ENCODE measurements at places on chromosomes 11 and 22.
A peak's percentile ranks its signal among the peaks of the same experiment; 100 is the strongest.

DNA sequence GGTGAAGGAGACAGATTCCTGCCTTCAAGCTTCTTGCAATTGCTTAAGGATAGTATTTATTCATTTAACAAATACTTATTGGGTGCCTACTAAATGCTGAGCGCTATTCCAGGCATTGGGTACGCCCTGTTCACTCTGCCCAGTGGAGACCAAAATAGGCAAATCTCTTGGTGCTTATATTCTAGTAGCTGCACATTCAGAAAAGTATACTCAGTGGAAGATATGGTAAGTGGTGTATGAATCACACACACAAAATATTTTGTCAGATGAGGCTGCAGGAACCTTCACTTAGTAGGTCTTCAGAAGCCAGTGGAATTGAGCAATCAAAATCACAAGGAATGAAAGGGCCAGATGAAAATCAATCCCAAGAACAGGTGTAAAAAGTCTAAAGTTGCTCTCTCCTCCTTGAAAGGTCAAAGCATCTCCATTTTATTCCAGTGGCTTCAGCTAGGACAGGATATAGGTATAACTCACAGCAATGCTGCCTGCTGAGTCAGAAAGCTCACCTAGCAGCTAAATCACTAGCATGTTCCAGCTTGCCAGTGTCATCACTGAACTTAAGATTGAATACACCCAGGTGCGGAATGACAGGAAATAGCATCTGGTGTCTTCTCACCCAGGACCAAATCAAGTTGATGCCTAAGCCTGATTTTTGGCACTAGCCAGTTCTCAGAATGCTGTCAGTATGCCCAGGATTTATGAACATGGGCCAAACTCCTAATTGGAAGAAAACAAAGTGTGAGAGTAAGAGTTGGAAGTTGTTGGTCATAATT is 83.9 kb downstream of the AMOTL1 start:
- no peak for DNase-seq

DNA sequence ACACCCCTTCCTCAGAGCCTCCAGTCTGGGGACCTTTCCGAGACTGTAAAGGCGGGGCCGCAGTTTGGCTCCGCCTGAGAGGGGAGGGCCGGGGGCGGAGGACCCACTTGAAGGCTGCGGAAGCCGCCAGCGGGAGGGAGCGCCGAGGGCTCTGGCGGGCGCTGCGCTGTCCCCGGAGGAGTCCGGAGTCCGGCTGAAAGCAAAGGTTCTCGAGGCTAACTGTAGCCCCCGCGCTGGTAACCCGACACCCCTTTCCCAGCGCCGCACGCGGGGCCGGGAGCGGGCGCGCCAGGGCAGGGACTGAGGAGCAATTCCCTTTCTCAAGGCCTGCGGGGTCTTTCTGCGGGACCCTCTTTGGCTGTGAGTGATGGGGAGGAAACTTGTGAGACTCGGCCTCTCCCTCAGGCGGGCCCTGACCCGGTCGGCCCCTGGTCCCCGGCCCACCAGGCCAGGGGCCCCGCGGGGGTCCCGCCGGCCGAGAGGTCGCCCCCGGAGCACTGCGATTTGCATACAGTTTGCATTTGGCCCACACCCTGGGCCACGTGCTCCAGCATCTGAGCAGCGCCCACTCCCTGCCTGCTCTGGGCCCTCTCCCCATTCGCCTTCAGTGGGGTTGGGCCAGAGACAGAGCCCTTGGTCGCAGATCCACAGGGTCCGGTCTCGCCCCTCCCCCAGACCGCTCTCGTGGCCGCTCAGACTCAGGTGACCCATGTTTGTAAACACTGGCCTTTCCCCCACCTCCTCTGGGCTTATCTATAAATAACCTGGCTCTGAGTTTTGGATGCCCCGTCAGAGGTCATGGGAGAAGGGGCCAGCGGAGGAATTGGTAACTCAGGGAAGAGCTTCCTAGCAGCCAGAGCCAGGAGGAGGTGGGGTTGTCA is 519 bp upstream of the ART5 start:
- peak; percentile 79 for DNase-seq

- peak; percentile 49 for DNase-seq
These were observed 35.5 kb downstream of the ACO2 start for GRCh38 chr22:41504397-41504796.

DNA sequence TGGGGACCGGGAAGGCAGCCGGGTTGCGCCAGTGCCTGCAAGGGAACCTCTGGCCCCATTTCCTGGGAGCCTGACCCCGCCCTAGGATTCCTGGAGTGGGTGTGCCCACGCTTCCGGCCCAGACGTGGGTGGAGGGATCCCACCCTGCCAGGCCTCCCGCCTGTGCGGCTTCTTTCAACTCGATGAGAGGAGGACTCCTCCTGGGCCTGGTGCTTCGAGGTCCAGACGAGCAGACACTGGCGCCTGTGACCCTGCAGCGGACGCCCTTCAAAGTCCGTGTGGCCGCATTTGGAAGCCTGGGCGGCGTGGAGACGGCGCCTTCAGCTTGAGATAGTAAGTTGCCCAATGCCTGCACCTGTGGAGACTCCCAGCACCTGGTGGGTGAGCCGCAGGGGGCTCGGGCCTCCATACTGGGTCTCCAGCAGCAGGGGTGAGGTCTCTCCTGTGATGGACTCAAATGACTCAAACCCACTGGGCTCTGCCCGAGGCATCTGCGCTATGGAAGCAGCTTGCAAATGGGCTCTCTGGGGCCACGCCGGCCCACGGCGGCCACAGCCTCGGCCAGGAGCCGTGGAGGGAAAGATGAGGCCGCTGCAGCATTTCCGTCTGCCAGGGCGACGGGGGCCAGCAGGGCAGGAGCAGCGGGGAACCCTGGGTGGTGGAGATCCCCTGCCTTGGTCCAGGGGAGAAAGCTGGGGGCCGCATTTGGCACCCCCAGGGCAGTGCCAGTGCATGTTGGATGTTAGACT is 64.3 kb upstream of the PPARA start:
- DNase-seq: peak; percentile 80

GRCh38 chr22:47994601-47995263 is 1232.3 kb downstream of the TBC1D22A start:
- no peak for DNase-seq

DNA sequence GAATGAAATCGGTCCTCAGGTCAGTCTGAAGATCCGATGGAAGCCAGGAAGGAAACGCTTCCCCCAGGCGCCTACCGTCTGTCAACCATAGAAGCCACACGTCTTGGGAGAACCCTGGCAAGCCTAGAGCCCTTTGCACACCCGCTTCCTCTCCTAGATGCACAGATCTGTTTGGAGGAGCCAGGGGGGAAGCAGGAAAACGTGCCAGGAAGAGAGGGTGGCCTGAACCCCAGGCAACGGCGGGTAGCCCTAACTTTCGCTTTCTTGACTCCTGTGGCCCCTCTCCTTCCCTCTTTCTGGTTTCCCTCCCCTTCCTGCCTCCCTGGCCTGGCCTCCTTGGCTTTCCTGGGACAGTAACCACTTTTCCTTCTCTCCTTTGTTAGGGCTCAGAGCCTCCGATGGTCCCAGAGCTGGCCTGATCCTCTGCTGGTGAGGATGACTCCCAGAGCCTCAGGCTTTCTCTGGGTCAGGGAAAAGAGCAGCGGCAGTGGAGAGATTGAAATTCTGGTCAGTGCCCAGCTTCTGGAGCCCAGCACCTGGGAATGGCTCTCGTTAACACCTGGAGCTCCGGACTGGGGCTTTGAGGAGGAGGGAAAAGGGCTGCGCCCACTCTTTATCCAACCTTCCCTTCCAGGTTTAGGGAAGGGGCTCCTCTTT is 2.1 kb downstream of the FXYD6 start:
- DNase-seq: no peak

DNA sequence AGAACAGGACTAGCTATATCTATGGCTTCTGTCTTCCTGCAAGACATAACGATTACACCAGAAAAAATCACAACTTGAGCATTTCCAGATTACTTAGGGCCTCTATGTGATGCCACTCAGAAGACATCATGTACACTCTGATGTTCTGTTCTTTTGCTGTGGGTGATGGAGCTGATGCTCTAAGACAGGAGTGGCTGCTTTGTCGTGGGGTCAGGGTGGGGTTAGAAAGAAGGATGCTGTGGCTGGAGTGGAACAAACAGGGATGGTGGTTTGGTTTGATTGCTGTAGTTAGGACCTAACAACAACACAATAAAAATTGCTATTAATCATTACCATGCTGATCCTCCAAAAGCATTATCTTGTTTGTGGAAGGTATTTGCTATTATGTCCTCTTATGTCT is 120.3 kb upstream of the ARHGAP20 start:
- no peak for DNase-seq

GRCh38 chr11:68256331-68256741 is 15.4 kb downstream of the C11orf24 start:
- DNase-seq: peak; percentile 89

- DNase-seq: no peak
These were observed 49.4 kb upstream of the JAM3 start for GRCh38 chr11:134019500-134019899.

- DNase-seq: peak; percentile 85
These were observed 4.8 kb downstream of the SELENOM start for GRCh38 chr22:31102441-31103081.

DNA sequence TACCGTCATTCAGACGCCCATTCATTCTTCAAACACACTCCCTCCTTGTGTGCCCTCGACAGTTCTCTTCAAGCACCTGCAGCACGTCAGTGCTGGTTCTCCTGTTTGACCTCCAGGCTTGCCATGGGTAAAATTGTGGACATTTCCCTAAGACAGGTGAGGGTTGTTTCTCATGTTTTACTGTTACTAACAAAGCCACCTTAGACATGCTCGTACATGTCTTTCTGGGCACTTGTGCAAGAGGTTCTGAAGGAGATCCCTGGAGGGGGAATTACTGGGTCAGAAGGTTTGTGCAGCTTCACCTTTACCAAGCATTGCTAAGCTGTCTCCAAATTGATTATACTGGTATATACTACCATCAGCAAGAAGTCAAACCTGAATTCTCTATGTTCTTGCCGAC is 189.7 kb upstream of the TMEM45B start:
- no peak for DNase-seq

DNA sequence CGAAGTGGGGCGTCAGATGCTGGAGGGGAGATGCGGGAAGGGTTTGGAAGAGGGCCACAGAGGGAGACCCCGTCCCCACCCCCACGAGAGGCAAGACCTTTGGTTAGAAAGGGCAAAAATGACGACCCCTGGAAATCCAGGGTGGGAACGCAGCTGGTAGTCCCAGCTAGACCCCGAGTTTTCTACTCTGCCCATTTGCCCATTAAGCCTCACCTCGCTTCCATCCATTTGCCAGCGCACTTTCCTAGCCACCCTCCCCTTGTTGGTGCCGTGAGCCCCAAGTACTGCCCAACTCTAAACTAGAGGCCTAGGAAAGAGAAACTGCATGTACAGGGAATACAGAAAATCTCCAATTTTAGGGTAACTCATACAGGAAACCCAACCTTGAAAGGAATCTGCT is 370 bp downstream of the DDX25 start:
- no peak for DNase-seq

- DNase-seq: peak; percentile 81
These were observed 218.2 kb upstream of the CCDC179 start for GRCh38 chr11:23078289-23078971.

DNA sequence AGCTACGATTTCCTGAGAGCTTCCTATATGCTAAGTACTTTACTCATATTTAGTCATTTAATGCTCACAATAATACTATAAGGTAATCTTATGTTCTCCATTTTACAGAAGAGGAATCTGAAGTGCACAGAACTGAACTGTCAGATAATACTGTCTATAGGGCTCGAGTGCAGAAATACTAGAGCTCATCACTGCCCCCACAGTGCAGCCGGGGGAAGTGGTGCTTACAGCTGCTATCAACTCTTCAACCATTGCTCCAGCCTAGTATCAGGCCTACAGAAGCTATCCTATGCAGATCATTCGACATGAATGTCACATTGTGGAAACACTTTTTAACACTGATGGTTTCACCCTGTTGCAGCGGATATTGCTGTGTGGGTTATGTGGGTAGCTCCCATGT is 929.9 kb downstream of the NTM start:
- DNase-seq: no peak

- DNase-seq: no peak
These were observed 363.6 kb downstream of the TTC28 start for GRCh38 chr22:28316014-28316413.

GRCh38 chr11:87832211-87832610 is 343.0 kb downstream of the RAB38 start:
- DNase-seq: no peak

GRCh38 chr11:44608991-44609782 is 43.7 kb downstream of the CD82 start:
- DNase-seq: no peak

- DNase-seq: no peak
These were observed 1.4 kb upstream of the TP53I11 start for GRCh38 chr11:44952082-44952481.

- peak; percentile 47 for DNase-seq
These were observed 271.8 kb upstream of the MTNR1B start for GRCh38 chr11:92697461-92698312.

DNA sequence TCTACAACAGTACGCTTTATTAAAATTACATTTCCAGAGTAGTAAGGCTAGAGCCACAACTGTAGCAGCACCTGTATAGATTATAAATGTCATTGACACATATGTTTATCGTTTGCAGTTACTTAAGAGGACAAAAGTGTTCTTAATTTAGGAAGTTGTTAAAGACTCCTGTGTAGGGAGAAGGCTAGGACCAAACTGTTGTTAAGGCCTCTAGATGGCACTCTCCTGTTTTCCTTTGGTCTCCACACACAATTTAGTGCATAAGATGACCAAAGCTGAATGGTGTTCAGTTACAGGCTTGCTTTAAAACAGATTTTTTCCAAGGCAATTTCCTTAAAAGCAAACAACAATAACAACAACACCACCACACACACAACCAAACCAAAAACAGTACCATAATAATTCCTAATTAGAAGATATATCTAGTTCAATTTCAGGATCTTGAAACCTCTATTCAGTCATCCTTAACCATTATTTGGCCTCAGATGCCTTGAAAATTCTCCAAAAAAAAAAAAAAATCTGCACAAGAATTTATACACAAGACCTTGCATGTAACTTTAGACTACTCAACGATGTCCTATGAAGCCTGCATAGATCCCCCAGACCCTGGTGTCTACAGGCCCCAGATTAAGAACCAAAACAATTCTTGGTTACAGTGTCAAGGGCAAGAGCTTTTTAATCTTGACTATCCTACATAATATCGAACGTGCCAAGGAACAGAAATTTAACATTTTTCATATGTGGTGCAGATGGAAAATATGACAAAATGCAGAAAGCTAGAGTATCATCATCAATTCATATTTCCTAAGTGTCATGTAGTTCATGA is 42.6 kb upstream of the APOA1 start:
- DNase-seq: peak; percentile 76

DNA sequence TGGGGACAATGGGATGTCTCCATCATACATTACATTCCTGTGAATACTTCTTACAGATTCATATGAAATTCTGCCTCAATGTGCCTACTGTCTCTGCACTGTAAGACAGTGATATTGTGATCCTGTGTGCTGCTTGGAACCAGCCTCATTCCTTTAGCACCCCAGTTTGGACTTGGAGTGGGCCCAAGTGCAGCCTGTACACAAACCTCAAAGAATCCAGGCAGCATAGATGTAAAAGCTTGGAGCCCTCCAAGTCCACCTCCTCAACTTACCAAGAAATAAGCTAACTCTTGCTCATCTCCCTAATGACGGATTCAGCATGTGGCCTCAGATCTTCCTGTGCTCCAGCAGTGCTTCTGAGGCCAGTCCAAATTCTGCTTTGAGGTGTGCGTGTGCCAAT is 24.4 kb downstream of the GRAP2 start:
- no peak for DNase-seq
